ENCODE measurements at places on chromosomes 11 and 22. TPM values are rescaled to one million over a fixed set of nuclear protein-coding genes. Genes with fewer than 3 reads are reported as not detected.

USP2 gene
- 26.7 TPM for total RNA-seq

MPEG1 gene
- total RNA-seq, result 8.7 TPM

PTPRJ gene
- 44.0 TPM for total RNA-seq

MMP12 gene
- total RNA-seq, result 5.4 TPM

SUSD2 gene
- 3.9 TPM for total RNA-seq

EWSR1 gene
- total RNA-seq, result 227 TPM

DNA sequence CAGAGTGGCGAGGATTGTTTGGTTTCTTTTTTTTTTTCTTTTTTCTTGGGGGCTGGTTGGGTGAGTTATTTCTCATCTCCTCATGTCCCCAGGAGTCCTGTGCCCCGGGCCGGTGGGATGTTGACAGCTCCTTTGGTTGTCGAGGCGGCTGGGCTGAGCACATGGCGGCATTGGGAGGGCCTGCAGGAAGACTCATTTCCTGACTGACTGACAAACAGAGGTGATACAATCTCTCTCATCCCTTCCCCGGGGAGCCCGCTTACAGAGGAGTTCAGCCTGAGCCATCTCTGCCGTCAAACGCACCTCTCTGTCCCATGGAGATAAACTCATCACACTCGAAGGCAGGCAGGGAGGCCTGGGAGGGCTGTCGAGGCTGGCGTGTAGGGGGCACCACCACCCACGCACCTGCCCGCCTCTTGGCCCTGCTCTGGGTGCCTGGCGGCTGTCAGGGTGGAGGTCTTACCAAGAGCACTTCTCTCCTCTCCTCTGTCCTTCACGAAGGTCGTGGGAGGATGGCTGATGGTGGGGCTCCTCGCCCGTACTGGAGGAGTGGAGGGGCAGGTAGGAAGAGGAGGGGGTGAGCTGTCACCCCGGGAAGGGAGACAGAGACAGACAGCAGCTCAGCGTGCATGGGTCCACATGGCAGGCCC lies 60.0 kb upstream of the NECTIN1 start:
- no peak for DNase-seq

GRCh38 chr11:75306529-75306928 lies 44.9 kb downstream of the ARRB1 start:
- peak; percentile 40 for DNase-seq

DNA sequence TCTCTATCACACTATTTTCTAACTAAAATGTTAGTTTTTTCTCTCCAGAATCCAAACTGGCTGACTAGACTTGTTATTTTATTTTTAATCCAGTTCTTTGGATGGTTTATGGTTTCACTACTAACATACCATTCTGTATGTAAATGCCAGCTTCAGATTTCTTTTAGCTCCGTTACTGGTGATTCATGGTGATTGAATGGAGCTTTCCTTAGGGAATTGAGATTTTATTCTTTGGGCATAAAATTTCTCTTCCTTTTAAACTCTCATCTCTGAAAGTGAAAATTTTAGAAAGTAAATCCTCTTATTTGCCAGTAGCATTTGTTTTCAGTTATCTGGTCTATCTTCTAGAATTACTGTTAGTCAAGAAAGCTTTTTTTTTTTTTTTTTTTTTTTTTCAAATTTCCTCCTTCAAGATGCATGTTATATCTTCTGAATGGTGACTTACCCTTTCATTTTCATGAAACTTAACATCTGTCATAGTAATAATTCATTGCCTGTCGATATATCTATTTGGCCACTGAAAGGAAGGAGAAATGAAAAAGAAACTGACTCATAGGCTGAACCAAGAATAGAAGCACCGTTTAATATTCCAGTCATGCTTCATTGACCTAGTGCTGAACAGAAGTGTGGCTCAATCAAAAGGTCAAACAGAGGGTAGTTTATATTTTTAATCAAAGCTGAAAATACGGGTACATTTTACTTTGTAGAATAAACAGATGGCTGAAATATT lies 6.4 kb downstream of the ENDOD1 start:
- DNase-seq, result no peak

- peak; percentile 90 for DNase-seq
Observed at GRCh38 chr22:41940832-41941765, 5.9 kb downstream of the CENPM start.

DNA sequence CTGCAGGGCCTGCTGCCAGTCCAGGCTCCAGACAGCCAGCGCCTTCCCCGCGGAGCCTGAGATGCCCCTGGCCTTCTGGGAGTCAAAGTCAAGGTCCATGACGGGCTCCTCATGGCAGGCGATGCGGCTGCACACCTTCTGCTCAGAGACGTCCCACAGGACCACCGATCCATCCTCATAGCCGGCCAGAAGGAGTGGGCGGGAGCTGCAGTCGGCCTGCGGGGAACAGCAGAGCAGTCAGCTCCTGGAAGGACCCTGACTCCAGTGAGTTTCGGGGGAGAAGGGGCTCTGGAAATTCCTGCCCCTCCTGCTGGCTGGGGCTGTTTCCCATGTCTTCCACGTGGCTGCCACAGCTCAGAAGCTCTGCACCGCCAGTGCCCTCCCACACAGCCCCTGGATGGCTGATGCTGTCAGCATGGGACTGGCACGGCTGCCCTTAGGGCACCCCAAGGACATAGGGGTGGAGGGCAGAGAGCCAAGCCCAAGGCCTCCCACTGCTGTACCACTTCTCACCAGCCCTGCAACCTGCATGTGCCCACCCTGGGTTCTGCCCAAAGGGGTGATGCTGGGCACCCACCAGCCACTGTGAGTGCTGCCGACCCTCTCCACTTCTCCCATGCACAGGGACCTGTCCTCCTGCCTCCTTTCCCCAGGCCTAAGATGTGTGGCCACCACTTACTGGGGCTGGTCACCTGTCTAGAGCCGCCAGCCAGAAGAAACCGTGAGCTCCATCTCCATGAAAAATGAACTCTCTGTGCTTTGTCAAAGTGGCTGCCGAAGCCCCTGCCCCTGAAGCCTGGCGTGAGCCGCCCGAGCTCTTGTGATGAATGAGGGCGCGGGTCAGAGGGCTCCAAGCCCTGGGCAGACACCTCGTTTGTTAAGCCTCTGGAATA lies 41.7 kb downstream of the TBX1 start:
- DNase-seq, result no peak

DNA sequence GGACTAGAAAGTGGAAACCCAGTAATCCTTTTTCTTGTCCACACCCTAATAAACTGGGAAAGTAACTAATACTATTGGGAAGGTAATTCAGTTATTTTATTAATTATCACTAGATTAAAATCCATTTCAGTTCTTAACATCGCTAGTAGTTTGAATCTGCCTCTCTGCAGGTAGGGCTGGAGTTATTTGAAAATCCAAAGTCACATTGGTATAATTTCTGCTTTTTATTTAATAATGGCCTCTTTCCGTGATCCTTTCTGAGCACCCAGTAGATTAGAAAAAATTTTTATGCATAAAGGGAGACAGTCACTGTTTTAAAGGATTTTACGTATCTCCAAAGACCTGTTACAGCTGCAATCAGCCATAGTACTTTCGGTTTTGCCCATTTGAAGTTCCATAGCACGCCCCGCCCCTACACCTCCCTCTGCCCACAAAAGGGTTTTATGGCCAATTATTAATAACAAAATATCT lies 605 bp upstream of the COPB1 start:
- peak; percentile 82 for DNase-seq
